Right renal pelvis (tissue), 4 donors: ENCODE measurements at places on chromosomes 16 and 17.

DNA sequence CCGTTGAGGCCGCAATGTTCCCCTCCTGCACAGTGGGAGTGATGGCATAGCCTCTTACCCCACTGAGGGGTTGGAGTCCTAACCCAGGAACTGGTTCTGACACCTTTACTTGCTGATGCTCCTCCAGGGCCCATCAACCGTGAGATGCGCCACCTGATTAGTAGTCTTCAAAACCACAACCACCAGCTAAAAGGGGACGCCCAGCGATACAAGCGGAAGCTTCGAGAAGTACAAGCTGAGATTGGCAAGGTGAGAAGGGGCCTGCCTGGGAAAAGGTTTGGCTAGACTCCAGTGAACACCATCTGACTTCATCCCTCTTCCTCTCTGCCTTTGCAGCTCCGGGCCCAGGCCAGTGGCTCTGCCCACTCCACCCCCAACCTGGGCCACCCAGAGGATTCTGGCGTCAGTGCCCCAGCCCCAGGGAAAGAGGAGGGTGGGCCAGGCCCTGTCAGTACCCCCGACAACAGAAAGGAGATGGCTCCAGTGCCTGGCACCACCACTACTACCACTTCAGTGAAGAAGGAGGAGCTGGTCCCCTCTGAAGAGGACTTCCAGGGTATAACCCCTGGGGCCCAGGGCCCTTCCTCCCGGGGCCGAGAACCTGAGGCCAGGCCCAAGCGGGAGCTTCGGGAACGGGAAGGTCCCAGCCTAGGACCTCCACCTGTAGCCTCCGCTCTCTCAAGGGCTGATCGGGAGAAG is 5.8 kb downstream of the RNF40 start:
- no peak for DNase-seq

DNA sequence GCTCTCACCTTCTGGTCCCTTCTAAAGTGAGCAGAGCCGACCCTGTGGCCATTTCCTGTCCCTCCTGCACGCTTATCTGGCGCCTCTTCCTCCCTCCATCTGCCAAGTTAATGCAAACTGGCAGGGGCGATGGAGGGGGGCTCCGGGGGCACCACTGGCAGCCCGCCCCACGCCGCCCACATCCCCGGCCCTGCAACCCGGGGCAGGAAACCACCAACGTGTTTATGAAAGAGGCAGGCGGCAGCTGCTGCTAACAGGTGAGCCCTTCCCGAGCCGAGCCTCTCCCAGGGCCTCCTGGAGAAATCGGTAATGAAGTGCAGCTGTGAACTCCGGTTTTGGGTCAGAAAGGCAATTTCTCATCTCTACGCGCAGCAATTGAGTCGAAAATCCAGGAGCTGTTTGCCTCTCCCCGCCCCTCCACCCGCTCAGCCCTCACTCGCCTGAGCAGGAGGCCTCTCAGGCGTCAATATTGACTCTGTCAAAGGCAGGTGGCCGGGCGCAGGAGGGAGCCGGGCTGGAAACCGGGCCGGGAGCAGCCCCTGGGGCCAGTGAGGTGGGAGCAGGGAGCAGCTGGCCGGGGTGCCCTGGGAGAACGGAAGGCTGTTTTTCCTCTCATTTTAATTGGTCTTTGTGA is 164.4 kb upstream of the GSE1 start:
- no peak for DNase-seq

- no peak for DNase-seq
Measured at GRCh38 chr17:48514477-48514876, 16.3 kb downstream of the HOXB1 start.

DNA sequence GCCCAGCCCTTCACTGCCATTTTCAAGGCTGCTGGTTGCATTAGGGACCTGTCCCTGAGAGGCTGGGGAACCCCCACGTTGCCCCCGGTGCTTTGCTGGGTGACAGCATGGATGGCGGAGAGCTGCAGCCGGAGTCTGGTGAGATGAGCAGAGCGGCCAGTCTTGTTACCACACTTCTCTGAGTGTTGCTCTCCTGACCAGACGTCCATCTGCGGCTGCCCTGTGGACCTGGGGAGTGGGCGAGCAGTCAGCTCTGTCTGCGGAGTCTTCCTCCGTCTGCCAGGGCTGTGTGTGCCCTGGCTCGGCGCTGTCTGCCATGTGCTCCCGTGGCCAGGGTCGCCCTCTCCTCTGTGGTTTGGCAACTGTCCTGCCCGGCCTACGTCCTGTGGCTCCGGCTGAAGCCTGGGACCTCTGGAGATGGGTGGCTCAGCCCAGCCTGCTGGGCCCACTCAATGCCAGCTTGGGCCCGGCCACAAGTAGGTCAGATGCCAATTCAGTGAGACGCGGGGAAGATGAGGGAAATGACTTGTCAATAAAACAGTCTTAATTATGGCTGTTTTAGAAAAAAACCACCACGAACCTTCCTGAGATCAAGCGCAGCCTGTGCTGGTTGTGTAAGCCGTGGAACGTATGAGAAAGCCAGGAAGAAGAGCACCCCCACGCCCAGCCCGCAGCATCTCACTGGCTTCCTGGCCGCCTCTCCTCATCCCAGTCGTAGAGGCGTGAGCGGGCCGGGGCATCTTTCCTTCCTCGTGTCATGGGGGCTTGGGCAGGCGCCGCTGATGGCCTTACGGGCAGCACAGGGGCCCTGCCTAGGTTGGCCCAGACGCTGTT is 7.9 kb downstream of the KCTD5 start:
- DNase-seq = no peak

- no peak for DNase-seq
Measured at GRCh38 chr17:18961634-18962493, 9.9 kb downstream of the SLC5A10 start.

DNA sequence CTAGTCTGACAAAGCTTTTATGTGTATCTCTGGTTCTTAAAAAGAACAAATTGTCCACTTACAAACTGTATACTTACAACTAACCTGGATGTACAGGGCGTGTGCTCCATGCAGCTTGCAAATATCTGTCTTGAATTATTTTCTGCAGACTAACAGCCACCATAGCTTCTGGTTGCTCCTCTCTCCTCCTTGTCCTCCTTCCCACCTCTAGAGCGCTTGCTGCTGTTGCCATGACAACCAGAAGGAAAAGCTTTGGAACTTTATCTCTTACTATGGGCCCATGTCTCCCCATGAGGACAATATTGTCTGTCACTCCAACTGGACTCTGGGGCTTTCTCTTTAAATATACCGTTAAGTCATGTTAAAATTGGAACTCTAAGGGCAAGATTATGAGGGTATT is 71.5 kb upstream of the DHX40 start:
- no peak for DNase-seq
